H9 (cell line): ENCODE measurements at places on chromosomes 12 and 14. TPM values are rescaled to one million over a fixed set of nuclear protein-coding genes. Genes with fewer than 3 reads are reported as not detected.

Gene NOVA1
- 11.4 and 13.8 TPM in 2 replicates for total RNA-seq

Gene KLRC2
- not detected in 2 replicates for total RNA-seq

Gene FGF6
- not detected in 2 replicates for total RNA-seq

Gene TAS2R14
- total RNA-seq, result 1.9 and 2.1 TPM in 2 replicates

Gene PELI2
- 16.2 and 18.0 TPM in 2 replicates for total RNA-seq

Gene KIF5A
- 17.7 and 18.5 TPM in 2 replicates for total RNA-seq

Gene CPM
- 0.53 and 1.2 TPM in 2 replicates for total RNA-seq

Gene GALNT16
- 2.3 and 3.0 TPM in 2 replicates for total RNA-seq

Gene PAPLN
- 6.9 and 8.5 TPM in 2 replicates for total RNA-seq

Gene PRIMA1
- 1.7 and 2.3 TPM in 2 replicates for total RNA-seq

Gene CDK17
- 27.4 and 28.8 TPM in 2 replicates for total RNA-seq

Gene LMO3
- total RNA-seq, result not detected in 2 replicates

Gene GPR132
- total RNA-seq, result 0.20 and 0.24 TPM in 2 replicates

Gene ERP29
- 160 and 164 TPM in 2 replicates for total RNA-seq

Gene MAP1LC3B2
- 1.5 and 2.0 TPM in 2 replicates for total RNA-seq

Gene TSPAN19
- not detected in 2 replicates for total RNA-seq

Gene TPH2
- total RNA-seq, result 0.66 and 0.83 TPM in 2 replicates

Gene OR10G2
- total RNA-seq, result not detected in 2 replicates

Gene CLEC7A
- total RNA-seq, result not detected in 2 replicates

Gene TMPRSS12
- not detected in 2 replicates for total RNA-seq

Gene ART4
- total RNA-seq, result not detected in 2 replicates

Gene SLC16A7
- 2.2 and 2.5 TPM in 2 replicates for total RNA-seq

Gene TROAP
- total RNA-seq, result 70.5 and 75.3 TPM in 2 replicates

Gene HCAR1
- total RNA-seq, result 0.07 TPM in 2 replicates

Gene KCNH5
- total RNA-seq, result 0.09 and 0.42 TPM in 2 replicates

Gene GPD1
- total RNA-seq, result 0.70 and 1.2 TPM in 2 replicates

Gene CD163L1
- total RNA-seq, result 0.18 and 0.39 TPM in 2 replicates

Gene RD3L
- total RNA-seq, result not detected in 2 replicates

Gene ZC2HC1C
- 1.4 and 1.5 TPM in 2 replicates for total RNA-seq

Gene SLCO1C1
- total RNA-seq, result not detected in 2 replicates

Gene CLEC1B
- total RNA-seq, result not detected in 2 replicates

Gene AMN
- total RNA-seq, result 1.9 and 2.2 TPM in 2 replicates

Gene IFNG
- not detected in 2 replicates for total RNA-seq

Gene TAS2R20
- 0.88 and 1.3 TPM in 2 replicates for total RNA-seq

Gene KRT79
- total RNA-seq, result not detected in 2 replicates

Gene BATF
- total RNA-seq, result not detected in 2 replicates

Gene NXPH4
- total RNA-seq, result 2.1 and 2.8 TPM in 2 replicates

Gene RHEBL1
- total RNA-seq, result 4.0 and 4.1 TPM in 2 replicates

Gene A2M
- 0.94 and 1.2 TPM in 2 replicates for total RNA-seq

Gene SMCO2
- total RNA-seq, result 0.20 TPM in 2 replicates

Gene DCTN2
- 96.6 and 97.7 TPM in 2 replicates for total RNA-seq

Gene DTX1
- total RNA-seq, result 3.0 and 3.5 TPM in 2 replicates

Gene HCAR3
- not detected in 2 replicates for total RNA-seq

Gene TEX52
- 0.20 TPM in 2 replicates for total RNA-seq

Gene HELB
- 10.2 and 10.7 TPM in 2 replicates for total RNA-seq

Gene RALGAPA1
- 25.8 and 29.8 TPM in 2 replicates for total RNA-seq

Gene DIABLO
- total RNA-seq, result 70.0 and 74.6 TPM in 2 replicates

Gene GSKIP
- 28.6 and 34.0 TPM in 2 replicates for total RNA-seq

Gene SLC7A8
- total RNA-seq, result 77.9 and 84.5 TPM in 2 replicates

Gene PUS7L
- 14.4 and 16.0 TPM in 2 replicates for total RNA-seq

Gene FAM161B
- 0.79 and 0.92 TPM in 2 replicates for total RNA-seq

Gene ACACB
- 14.2 and 17.3 TPM in 2 replicates for total RNA-seq

Gene MYH6
- total RNA-seq, result 0.07 and 0.13 TPM in 2 replicates

Gene NFE2
- total RNA-seq, result 1.2 and 1.5 TPM in 2 replicates

Gene CATSPERB
- 0.48 and 0.68 TPM in 2 replicates for total RNA-seq
